ENCODE measurements at places on chromosomes 3 and 15. TPM values are rescaled to one million over a fixed set of nuclear protein-coding genes. Genes with fewer than 3 reads are reported as not detected.

Gene ALDH1L1
- total RNA-seq, result under 0.01 TPM

Gene SENP8
- total RNA-seq, result 3.4 TPM

Gene PPIP5K1
- total RNA-seq, result 24.0 TPM

Gene LMAN1L
- not detected for total RNA-seq

Gene POU1F1
- total RNA-seq, result not detected

Gene NMNAT3
- total RNA-seq, result 1.7 TPM

Gene IGDCC3
- not detected for total RNA-seq

Gene PAK6
- total RNA-seq, result not detected

Gene MOBP
- not detected for total RNA-seq

Gene GYG1
- 70.6 TPM for total RNA-seq

Gene MESP1
- 0.26 TPM for total RNA-seq

Gene TRIM42
- total RNA-seq, result not detected

Gene DAZL
- total RNA-seq, result not detected

Gene ACTL6A
- total RNA-seq, result 47.2 TPM

Gene ACTC1
- total RNA-seq, result 1.2 TPM
